LNCaP clone FGC (cell line): ENCODE measurements at places on chromosomes 7 and 10.

DNA sequence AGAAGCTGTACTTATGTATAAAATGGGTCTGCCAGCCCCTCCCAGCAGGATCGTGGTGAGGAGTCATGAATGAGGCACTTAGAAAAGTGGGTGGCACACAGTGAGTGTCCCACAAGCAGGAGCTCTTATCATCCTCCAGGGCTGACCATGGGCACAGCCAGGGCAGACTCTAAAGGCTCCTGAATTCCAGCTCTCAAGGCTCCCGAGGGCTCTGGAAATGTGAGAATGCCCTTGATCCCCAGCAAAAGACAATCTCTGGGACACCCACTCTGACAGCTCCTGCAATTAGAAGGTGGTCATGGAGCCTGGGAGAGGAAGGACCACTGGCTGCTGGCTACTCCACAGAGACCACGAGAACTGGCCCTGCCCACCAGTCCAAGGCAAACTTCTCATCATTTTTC is 1.6 kb downstream of the VSTM4 start:
- DNase-seq = no peak

- DNase-seq = no peak
Measured at GRCh38 chr10:53463539-53463938, 691.0 kb upstream of the MBL2 start.

GRCh38 chr7:113730309-113730955 is 188.4 kb downstream of the PPP1R3A start:
- DNase-seq = no peak

DNA sequence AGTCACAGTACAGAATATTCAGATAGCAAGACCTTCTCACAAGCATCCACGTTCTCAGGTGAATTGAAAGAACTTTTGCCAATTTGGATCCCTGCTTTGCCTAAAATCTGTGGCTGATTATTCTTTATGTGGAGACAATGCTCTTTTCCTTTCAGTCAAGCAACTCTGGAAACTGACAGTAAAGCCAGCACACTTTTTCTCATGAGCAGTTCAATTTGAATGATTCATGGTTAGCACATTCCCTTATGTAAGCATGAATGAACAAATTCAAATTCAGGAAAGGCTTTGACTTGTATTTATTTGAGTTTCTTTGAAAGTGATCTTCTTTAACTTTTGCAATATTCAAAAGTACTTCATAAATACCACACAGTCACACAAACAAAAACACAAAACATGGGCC is 57.6 kb downstream of the MEOX2 start:
- DNase-seq = no peak

GRCh38 chr10:96700374-96701099 is 19.8 kb downstream of the PIK3AP1 start:
- no peak for DNase-seq

DNA sequence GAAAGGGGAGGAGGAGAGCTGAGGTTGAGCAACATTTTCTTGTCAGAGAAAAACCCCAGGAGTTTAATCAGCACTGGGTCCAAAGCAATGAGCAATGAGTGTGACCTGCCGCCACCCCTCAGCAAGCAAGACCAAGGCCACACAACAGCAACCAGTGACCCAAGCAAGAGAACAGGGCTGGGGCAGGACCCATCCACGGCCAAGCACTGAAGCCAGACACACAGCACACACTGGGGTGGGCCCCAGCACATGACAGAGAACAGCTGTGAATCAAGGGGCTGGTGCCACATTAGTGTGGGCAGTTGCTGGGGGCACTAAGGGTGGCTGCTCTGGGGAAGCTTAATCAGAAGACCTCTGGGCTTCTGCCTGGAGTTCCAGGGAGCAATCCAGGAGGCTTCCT is 16.2 kb downstream of the TMEM72 start:
- no peak for DNase-seq

GRCh38 chr7:77497079-77497478 is 40.0 kb upstream of the PTPN12 start:
- no peak for DNase-seq

- DNase-seq = no peak
Measured at GRCh38 chr10:119413471-119414080, 128.9 kb downstream of the RGS10 start.

- no peak for DNase-seq
Measured at GRCh38 chr10:92593619-92594588, 974 bp downstream of the KIF11 start.

GRCh38 chr7:66348531-66348930 is 143.4 kb downstream of the TPST1 start:
- DNase-seq = no peak

DNA sequence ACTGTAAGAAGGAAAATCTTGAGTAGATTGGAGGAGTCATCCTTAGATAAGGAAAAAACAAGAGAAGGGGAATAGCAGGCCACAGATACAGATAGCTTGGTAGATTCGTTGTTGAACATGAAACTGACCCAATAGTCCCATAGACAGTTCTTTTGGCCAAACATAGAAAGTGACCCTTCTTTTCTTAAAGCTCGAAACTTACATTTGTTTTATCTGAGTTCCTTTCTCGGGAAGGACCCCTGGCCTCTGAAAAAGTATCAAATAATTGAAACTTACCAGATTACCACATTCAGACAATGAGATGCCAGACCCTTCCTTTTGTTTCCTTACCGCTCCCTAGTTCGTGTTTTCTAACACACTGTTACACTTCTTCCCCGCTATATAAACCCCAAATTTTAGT is 72.9 kb downstream of the ZFAND4 start:
- no peak for DNase-seq

- no peak for DNase-seq
Measured at GRCh38 chr10:28796606-28797512, 119.5 kb downstream of the BAMBI start.

DNA sequence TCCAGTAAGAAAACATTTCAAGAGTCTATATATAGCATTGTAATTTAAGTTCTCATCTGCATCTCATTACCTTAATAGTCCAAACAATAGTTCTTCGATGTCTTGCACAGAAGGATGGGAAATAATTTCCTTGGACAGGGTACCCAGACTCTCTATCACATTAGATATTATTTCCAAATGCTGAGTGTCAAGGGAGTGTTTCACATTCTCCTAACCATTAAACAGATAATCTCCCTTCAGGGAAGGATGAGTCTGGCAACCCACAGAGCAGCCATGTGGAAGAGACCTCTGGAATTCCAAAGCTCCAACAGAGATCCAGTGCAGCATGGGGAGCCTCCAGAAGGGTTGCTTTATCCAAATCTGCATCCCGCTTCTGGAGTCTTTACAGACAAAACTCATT is 89.6 kb downstream of the FZD1 start:
- no peak for DNase-seq

- DNase-seq = no peak
Measured at GRCh38 chr10:60123172-60123571, 216.8 kb upstream of the CCDC6 start.

GRCh38 chr10:124656541-124656940 is 87.6 kb downstream of the FAM53B start:
- DNase-seq = no peak

DNA sequence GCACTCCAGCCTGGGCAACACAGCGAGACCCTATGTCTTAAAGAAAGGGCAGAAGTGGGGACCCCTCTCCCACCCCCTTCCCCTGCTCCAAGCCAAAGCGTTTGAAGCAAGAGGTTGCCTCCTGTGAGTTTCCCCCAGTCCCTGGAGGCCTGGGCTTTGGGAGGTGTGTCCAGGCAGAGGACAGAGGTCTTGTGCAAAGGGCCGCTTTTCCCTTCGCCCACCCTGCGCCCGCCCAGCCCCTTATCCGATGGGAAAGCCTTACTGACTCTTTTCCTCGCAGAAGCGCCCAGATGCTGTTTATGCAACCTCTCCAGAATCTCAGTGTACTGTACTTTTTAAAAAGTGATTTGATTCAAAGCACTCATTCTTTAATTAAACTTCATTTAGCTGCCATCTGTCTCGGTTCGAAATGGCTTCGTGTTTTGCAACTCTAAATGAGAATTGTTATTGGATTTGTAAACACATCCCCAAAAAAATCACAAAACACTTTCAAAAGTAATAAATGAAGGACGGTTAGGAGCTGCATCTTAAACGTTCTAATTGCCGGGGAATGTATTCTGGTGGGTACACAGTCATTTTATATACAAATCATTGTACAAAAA is 50.5 kb upstream of the GTF2I start:
- no peak for DNase-seq

DNA sequence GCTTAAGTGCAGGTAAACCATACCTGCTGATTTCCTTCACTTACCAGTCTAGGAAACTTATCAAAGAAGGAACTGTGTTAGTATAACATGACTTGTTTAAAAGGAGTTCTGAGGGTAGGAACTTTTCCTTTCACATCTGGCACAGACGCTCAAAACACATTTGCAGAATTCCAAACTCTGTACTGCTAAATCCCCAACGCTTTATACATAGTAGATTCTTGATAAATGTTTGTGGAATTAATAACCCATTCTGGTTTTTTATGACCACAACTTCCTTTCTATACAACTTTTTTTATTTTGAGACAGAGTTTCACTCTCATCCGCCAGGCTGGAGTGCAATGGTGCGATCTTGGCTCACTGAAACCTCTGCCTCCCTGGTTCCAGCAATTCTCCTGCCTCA is 7.7 kb upstream of the TRUB1 start:
- no peak for DNase-seq

DNA sequence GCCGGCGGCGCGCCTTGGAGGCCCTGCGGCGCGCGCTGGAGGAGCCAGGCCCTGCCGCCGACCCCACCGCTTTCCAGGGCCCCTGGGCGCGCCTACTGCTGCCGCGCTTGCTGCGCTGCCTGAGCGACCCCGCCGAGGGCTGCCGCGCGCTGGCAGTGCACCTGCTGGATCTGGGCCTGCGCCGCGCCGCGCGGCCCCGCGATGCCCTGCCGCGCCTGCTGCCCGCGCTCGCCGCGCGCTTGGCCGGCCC is 280 bp downstream of the DNAAF5 start:
- no peak for DNase-seq
